ENCODE measurements at places on chromosomes 3 and 15.

- DNase-seq: no peak
These were observed 123.4 kb downstream of the ATP10A start for GRCh38 chr15:25739687-25740121.

DNA sequence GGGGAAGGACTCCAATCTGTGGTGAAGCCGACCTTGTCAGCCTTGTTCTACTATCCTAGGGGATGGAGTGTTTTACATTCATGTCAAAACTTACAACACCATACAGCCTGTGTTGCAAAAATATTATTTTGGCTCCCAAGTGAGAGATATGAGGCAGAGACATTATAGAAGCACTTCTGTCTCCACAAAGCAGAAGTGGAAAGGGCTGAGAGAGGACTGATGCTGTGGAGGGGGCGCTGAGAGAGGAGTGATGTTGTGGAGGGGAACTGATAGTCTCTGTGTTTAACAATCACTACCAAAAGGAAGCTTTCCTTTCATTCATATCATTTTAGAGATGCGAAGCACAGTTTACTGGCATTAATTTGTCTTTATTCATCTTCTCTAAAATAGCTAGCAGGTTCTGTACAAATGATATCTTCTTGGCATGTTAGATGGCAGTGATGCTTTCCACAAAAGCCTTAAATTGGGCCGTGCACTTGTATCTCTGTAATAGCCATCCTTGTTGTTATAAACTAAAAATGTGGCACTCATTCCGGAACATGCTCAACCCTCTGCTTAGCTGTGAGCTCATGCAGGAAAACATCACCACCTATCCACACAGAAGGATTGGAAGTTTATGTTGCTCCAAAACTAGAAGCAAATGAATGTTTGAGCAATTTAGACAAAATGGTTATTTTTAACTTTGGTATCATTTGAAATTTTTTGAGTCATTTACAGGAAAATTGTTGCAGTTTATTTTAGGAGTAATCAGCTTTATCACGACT is 134.6 kb upstream of the TP63 start:
- no peak for DNase-seq

- no peak for DNase-seq
These were observed 328.4 kb upstream of the NECTIN3 start for GRCh38 chr3:110743202-110743601.

DNA sequence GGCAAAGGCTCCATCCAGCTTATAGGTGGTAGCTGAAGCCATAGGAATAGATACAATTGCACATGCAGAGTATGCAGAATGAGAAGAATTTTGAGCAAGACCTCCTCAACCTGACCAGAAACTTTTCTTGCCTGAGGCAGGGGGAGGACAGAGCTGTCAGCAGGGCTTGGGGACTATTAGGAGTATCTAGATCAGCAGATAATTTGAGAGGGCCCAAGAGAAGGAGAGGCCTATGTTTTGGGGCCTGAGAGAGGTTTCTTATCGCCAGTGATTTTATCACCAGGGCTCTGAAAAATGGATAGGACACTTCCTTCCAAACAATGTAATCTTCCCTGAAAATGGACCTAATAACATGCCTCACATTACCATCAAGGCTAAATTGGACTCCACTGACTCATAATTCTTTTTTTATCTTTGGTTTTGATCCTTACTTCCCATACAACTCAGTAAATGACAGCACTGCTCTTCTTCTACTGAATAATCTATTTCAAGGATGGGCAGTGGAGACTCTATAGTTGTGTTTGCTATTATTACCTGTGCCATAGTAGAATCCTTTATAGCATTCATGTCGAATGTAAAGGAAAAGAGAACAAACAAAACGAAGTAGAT is 15.8 kb upstream of the RAMAC start:
- no peak for DNase-seq

DNA sequence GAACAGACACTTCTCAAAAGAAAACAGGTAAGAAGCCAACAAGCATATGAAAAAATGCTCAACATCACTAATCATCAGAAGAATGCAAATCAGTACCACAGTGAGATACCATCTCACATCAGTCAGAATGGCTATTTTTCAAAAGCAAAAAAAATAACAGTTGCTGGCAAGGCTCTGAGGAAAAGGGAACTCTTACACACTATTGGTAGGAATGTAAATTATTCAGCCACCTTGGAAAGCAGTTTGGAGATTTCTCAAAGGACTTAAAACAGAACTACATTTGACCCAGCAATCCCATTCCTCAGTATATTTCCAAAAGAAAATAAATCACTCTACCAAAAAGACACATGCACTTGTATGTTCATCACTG is 95.6 kb downstream of the APBA2 start:
- no peak for DNase-seq

Data from cortex of kidney (tissue), 1 donor.